Left lung (tissue), 14 donors: ENCODE measurements at places on chromosomes 1 and 21. TPM values are rescaled to one million over a fixed set of nuclear protein-coding genes. Genes with fewer than 3 reads are reported as not detected.

The BATF3 gene
- total RNA-seq, result 9.0 TPM

The SLAMF8 gene
- total RNA-seq, result 15.2 TPM

The LCE1D gene
- total RNA-seq, result not detected

The KRTAP11-1 gene
- not detected for total RNA-seq

The TMEM82 gene
- not detected for total RNA-seq

The OR10J1 gene
- total RNA-seq, result not detected

The FNDC5 gene
- 4.6 TPM for total RNA-seq

The LBR gene
- total RNA-seq, result 75.0 TPM

The SYT2 gene
- total RNA-seq, result not detected

The JAM2 gene
- total RNA-seq, result 14.1 TPM

The SERPINC1 gene
- total RNA-seq, result 0.44 TPM

The NECAP2 gene
- 73.5 TPM for total RNA-seq

The PTPRU gene
- 28.8 TPM for total RNA-seq

The TBX19 gene
- 2.6 TPM for total RNA-seq

The BMP8B gene
- total RNA-seq, result 2.1 TPM

The MYCL gene
- 2.7 TPM for total RNA-seq
